ENCODE measurements at places on chromosomes 3 and 15.
A peak's percentile ranks its signal among the peaks of the same experiment; 100 is the strongest.

DNA sequence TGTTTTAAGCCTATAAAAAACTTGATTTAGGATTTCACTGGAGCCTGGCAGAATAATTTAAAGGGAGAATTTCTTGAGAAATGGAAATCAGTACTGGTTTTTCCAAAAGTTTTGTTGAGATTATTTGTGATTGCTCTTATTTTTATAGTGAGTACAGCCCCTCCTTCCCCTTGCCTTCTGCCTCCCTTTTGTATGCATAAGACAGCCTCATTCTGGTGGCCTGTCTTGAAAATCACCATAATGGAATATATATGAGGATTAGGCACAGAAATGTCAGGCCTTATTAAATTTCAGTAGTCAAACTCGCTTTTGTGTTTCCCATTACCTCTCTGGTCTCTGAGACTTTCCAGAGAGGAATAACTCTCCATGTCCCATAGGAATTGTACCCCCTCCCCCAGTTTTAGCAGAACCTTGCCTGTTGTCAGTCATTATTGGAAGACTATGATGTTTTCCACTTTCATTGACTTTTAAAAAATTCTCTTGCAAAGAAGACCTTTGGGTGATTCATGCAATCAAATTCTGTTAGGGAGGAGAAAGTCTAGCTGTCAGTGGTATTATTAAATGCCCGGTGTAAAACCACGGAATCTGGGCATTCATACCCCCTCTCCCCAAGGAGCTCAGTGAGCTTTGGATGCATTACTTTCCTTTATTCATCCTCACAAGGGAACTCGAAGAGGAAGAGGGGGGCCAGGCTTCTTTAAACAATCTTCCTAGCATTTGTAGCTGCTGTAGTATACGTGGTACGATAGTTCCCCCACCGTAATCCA is 171.6 kb upstream of the TSC22D2 start:
- no peak for DNase-seq

- peak; percentile 69 for DNase-seq
Observed at GRCh38 chr3:33658991-33659848, 58.8 kb downstream of the CLASP2 start.

- DNase-seq, result peak; percentile 53
Observed at GRCh38 chr3:125437631-125438435, 62.7 kb upstream of the ZNF148 start.

DNA sequence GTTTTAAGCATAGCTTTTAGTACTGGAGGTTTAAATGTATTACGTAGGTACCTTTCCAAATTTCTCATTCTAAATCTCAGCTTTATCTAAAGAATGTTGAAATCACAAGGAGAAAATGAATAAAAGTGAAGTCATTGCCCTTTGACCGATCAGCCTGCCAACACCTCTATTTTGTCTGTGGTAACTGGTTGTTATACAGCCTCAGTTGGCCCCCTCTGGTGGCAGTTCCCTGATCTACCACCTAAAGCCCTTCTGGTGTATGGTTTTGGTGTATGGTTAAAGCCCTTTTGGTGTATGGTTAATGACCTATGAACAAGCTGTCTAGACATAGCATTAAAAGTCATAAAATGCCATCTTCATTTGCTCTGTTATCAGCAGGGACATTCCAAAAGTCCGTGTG is 378.2 kb upstream of the AZI2 start:
- peak; percentile 13 for DNase-seq

GRCh38 chr3:175288621-175289020 is 429.5 kb downstream of the NAALADL2 start:
- DNase-seq, result no peak

- peak; percentile 3 for DNase-seq
Observed at GRCh38 chr3:111473550-111473949, 68.4 kb upstream of the CD96 start.

DNA sequence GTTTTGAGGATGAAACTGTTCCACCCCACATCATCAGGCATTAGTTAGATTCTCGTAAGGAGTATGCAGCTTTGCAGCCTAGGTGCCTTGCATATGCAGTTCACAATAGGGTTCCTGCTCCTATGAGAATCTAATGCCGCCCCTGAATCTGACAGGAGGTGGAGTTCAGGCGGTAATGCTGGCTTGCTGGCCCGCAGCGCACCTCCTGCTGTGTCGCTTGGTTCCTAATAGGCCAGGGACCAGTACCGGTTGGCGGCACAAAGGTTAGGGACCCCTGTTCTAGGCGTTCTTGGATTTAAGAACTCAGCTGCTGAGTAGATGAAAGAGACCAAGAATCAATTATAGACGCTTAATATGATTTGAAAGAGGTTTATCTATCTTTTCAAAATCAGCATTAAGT is 595.4 kb downstream of the CADM2 start:
- DNase-seq, result no peak

DNA sequence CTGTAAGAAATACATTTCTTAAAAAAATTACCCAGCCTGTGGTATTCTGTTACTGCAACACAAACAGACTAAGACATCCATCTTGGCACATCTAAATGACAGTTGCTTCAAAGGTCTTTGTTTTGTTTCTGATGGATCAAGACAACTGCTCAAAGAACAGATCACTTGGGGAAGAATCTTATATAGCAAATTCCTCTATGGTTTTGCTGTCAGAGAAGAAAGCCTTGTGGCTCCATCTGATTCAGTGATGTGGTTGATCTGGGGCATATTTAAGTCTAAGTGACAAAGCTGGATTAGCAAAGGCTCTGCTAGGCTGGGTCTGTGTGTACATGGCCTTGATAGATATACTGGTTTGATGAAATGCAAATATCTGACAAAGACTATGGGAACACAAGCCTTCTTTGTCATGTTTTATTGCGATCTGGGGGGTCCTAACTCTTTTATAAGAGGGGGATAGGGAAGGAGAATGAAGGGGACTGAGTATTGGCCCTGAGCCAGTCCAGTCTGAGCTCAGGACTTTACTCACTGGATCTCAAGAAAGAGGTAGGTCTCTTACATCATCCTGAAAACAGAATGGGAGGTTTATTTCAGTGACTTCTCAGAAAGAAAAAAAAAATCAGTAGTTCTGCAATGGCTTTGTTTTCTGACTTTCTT is 14.3 kb upstream of the LIMD1 start:
- no peak for DNase-seq

GRCh38 chr3:132544130-132544529 is 52.9 kb upstream of the ACKR4 start:
- no peak for DNase-seq

DNA sequence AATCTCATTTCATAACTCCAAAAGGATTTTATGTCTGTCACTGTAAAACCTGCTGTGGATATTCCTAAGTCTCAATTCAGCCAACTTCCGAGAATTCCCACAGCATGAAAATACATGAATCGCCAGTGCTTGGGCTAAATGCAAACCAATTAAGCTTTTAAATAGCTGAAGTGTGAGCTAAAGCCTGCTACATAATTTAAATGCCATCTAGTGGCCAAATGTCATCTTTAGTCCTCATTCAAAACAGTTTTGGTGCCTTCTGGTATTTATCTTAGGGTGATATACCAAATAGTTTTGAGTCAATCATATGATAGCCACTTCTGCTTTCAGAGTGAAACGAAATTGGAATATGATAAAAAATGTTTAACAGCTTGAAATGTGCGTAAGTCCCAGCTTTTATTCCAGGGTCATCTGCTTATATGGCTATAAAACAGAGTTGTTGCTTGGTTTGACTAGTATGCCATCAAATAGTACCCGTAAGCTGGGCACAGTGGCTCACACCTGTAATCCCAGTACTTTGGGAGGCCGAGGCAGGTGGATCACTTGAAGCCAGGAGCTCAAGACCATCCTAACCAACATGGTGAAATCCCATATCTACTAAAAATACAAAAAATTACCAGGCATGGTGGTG is 41.8 kb upstream of the CCNL1 start:
- DNase-seq, result peak; percentile 40

DNA sequence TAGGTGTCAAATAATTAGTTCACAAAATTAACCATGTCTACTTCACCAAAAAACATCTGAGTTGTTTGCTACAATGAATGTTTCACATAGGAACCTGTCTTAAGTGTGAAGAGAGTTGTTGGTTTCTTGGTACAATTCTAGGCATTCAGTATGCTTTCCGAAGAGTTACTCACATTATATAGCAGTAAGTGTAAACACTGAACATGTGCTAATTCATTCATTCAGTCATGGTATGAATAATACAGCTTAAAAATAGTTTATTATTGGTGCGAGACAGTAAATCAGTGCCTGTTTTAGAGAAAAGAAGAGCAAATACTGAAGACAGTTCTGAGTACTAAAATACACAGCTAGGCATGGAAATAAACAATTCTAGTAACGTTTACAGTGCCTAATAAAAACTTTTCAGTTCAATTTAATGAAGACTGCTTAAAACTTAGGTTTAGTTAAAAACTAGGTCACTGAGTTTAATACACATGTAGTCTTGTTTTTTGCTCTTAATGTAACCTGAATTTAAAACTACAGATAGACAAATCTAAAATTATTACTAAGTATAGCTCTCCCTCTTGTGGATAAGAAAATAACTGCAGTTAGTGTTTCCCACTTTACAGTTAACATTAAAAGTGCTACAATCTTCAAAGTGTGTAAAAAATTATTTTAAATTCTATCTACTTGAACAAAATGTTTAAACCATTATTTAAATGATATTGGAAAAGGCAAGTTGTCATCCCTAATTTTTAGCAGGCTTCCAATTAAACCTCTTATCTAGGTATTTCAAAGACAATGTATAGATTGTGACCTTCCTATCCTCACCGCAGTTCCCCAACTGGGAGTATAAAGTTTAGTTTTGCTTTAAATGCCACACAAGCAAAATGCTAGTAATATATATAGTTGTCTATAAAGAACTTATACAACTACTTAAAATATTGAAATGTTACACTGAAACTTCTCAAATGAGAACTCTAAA is 20.1 kb upstream of the ZCWPW2 start:
- peak; percentile 34 for DNase-seq

- no peak for DNase-seq
Observed at GRCh38 chr3:123725652-123726400, 141.0 kb upstream of the HACD2 start.

GRCh38 chr3:3065876-3066275 is 44.3 kb downstream of the IL5RA start:
- DNase-seq, result no peak

DNA sequence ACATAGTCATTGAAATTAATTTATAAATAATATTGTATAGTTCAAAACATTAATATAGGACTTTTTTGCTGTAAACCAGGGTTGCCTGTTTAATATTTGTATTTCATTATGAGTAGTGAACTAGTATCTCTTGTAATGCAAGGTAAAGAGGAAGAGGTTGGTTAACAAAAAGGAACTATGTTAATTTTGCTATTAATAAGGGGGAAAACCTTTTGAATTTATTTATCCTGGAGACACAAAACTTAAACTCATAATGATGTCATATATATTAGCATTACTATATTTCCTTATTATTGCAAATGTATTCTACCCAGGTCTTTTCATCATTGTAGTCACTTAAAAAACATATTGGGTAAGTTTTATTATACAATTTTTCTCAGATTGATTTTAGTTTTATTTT is 94.5 kb downstream of the CHL1 start:
- DNase-seq, result no peak

DNA sequence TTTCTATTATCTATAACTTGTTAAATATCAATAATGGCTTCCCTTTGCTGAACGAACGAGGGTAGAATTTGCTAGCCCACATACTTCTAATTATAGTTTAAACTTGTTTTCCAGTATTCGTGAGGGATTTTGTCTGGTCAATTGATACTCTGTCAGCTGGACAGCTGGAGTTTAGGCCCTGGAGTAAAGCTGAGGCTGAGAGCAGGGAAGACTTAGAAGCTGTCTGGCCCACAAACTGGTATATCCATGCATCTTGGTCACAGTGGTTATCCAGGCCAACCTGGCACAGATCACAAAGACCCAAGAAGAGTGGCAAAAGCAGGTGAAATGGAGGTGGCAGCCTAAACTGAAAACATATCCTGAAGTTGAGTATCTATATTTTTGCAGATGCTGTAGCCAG is 19.3 kb downstream of the ARHGAP31 start:
- no peak for DNase-seq

All from K562 (cell line).